Dermis blood vessel endothelial cell (primary cell): ENCODE measurements at places on chromosomes 4 and X. TPM values are rescaled to one million over a fixed set of nuclear protein-coding genes. Genes with fewer than 3 reads are reported as not detected.

Gene PRDM8
- total RNA-seq = 1.2 TPM in 2 replicates

Gene PRAF2
- total RNA-seq = 2.7 and 5.5 TPM in 2 replicates

Gene VCX3A
- total RNA-seq = not detected in 2 replicates

Gene C4orf50
- total RNA-seq = under 0.01 and 0.05 TPM in 2 replicates

Gene TEX13D
- total RNA-seq = not detected in 2 replicates

Gene SH3D19
- 50.2 and 67.3 TPM in 2 replicates for total RNA-seq
